ENCODE measurements at places on chromosomes 3 and 15.

DNA sequence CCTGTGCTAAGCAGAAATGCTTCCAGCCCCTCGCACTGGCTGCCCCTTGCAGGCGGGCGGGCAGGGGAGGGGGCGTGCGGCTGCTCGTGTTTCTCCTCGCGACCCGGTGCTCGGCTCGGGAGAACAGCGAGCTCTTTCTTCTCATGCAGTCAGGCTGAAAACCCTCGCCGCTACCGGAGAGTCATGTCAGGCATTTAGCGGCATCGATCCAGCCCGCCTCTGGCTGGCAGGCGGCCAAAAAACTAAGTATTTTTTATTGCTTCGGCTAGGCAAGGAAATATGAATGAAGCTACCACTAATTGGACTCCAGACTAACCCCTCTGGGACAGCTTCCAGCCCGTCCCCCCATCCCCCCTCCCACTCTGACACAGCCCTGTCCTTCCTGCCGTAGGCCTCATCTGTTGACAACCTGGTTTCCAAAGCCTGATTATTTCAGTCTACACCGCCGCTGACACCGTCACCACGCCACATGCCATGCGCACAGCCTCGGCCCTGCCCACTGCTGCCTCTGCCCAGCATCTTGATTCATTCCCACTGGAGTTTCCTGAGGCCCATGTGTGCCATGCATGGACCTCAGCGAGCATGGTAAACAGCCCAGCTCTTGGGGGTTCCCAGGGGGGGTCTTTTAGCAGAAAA lies 35.3 kb downstream of the TLE3 start:
- DNase-seq, result no peak

- DNase-seq, result no peak
These were observed 11.9 kb downstream of the RTP3 start for GRCh38 chr3:46509661-46510187.

DNA sequence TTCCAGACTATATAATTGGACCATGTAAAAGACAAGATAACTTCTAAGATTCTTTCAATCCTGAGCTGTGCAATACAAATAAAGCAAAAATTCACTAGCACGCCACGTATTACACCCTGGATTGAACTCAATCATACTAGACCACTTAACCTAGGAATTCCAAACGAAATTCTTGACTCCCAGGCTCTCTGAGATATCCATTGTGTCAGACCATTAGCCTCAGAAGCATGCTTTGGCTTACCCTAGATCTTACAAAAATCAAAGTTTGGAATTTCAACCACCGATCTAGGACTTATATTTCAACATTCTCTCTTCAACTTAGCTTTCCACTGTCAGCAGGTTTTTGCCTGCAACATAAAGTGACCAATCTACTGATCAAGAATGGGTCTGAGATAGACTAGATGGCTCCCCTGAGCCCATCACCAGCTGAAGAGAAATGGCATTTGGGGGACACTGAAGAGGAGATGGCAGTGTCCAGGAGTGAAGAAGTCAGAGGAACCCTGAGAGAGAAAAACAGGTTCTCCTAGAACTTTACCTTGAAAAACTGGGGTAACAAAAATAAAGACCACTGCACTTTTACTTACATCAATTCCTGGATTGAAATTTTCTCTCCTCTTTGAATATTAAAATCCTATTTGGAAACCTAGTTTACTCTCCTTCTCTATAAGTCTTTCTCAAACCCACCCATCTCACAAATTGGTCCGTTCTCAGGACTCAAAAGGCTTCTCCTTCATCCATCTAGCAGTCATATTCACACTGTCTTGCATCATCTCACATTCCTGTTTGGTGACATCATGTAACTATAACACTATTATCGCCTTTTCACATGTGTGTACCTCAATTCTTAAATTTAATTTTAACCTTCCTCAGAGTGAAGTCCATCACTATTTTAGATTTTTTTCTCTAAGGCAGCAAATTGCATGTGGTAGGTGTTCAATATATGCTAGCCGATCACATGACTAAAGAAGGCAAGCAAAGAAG lies 18.5 kb downstream of the CPNE4 start:
- no peak for DNase-seq

DNA sequence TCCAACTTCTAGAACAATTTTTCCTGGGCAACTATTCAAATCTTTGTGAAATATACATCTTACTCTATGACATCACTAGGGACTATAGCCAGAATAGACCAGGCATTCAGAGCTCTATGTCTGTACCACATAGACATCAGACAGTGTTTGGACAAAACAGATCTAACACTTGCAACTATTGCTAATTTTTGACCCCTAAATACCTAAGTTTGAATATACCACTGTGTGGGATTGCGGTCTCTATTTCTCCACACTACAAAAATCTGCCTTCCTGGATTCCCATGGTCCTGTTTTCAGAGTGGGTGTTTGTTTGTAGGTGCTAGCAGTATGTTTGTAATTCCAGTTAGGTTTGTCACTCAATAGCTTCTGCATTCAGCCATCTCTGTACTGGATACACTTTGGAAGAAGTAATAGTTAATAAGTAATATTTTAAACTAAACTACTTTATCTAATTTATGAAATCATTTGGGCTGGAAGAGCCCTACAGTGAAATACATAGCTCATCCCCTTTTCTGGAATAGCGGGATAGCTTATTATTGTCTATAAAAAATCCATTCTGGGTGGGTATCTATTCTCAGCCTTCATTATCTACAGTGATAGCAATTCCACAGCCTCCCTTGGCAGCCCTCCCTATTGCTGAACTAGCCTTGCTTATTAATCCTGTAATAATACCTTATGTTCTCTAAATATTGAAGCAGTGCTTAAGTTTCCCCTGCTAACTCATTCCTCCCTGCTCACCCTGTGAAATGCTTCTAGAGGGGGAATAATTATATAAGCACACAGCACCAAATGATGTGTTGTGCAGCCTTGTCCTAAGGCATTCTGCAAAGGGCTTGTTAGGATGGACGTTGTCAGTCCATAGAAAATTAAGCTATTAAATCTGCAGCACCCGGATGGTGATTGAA lies 49.4 kb downstream of the RBMS3 start:
- DNase-seq, result no peak

- no peak for DNase-seq
These were observed 41.6 kb downstream of the MRAS start for GRCh38 chr3:138389841-138390581.

DNA sequence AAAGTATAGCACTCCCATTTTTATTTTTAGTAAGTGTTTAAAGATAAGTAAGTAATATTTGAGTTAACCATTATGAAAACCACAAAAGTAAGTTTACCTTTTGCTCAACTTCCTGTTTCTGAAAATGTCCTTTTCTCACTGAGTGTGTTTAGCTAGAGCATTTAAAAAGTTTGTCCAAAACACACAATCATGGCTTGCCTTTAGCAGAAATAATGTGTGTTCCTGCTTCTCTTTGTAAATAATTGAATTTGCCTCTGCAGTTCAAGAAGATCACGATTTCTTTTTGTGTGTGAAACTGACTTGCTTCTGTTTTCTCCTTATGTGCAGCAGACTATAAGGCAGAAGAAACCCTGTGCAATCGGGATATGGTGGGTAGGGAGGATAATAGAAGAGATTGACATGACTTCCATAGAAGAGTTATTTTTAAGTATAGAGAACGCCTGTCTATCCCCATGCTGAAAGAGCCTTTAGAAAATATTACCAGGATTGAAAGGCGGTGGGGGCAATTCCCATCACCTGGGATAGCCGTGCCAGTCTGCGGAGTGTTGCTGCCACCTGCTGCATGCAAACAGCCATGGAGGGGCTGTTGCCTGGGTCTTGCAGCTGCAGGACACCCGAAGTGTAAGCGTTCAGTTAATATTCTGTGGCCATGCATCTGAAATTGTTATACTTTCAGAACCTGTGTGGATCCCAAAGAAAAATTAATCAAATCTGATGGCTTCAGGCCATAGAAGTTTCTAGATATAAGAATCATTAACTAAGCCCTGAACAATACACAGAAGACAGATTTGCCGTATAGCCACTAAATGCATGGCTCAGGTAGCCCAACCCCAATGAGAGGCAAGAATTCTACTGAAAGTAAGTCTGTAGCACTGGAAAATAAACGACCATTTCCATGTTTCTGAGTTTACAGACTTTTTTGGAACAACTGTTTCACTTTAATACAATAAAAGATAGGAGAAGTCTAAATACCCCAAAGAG lies 2.4 kb upstream of the CD96 start:
- DNase-seq, result peak; percentile 56

- DNase-seq, result no peak
These were observed 6.2 kb upstream of the CCDC80 start for GRCh38 chr3:112647122-112647521.

DNA sequence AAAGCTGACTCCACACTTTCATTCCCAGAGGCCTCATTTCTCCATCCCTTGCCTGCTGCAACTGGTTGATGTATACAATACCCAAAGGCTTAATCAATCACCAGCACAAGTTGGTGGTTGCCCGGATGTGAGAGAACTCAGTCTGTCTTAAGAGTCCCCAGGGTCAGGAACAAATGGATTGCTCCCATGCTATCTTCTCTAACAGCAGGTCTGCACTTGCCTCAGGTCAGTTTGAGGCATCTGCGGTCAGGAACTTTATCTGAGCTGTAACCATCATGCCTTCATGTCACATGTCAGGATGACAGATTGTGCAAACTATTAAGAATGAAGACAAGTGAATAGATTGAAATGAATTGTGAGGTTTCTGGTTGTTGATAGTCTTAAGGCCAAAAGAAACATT lies 56.1 kb downstream of the BFSP2 start:
- DNase-seq, result no peak

GRCh38 chr3:67018789-67019526 lies 20.9 kb downstream of the KBTBD8 start:
- no peak for DNase-seq

DNA sequence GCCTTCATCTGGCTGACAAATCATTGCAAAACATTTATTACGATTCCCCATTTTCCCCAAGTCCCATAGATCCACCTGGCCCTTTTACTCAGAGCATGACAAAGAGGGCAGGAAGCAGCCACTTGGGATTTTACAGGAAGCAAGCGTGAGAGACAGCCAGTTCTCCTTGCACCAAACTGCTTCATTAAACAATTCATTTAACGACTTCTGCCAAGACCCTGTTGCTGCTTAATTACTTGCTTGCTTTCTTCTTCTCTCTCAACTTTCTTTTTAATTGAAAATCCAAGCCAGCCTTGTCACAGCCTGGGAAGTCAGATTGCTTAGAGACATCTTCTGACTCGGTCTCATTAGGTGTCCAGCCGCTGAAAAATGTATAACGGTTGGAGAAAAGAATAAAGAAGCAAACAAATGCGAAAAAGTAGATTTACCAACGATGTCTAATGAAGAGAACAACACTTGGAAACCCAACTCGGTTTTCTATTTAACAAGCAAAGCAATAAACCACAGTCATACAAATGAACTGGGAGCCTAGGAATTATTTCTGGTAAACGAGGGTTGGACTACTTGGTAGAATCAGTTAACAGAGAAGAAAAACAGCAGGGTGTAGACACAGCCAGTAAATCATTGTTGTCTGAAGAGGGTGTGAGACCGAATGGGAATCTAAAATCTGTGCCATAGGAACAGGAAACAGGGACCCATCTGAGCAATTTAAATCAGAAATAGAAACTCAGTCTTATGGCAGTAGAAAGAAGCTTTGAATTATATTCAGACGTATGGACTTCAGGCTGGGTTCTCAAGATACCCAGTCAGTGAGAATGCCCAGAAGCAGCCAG lies 298.3 kb downstream of the LRRC3B start:
- DNase-seq, result no peak

DNA sequence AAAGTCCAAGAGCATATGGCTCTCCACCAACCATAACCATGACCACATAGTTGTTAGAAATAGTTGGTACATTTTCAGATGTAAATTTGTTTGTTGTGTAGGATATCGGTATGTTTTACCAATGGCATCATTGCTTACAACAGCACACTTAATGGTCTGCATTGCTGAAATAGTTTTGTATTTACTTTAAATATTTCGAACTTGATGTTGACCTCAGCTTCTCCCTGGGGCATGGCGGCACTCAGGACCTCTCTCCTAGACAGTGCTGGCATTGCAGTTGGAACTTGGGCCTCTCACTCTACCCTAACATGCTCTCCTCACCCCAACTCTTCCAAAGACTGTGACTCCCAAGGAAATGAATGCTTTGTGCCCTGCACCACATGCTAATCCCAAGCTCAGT lies 5.0 kb downstream of the SLC22A13 start:
- no peak for DNase-seq

- DNase-seq, result no peak
These were observed 5.5 kb upstream of the SNX22 start for GRCh38 chr15:64146041-64146440.

- no peak for DNase-seq
These were observed 22.9 kb downstream of the ST8SIA2 start for GRCh38 chr15:92416557-92416956.

GRCh38 chr15:83959477-83959876 lies 276.1 kb upstream of the GOLGA6L4 start:
- DNase-seq, result no peak

DNA sequence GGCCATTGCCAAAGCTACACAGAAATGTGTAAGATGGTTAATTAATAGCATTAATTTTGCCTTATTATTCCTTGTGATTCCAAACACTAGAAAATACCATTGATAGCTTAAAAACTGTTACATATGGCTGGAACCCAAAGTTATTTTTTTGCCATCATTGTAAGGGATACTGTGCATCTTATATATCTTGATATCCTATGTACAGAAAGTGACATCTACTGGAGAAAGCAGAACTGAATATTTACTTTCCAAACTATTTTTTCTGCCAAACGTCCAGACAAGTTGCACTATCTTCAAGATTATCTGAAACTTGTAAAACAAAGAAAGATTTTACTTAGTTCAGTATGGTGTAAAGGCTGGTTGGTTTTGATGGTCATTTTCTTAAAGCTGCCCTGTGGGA lies 33.3 kb upstream of the MEIS2 start:
- no peak for DNase-seq

DNA sequence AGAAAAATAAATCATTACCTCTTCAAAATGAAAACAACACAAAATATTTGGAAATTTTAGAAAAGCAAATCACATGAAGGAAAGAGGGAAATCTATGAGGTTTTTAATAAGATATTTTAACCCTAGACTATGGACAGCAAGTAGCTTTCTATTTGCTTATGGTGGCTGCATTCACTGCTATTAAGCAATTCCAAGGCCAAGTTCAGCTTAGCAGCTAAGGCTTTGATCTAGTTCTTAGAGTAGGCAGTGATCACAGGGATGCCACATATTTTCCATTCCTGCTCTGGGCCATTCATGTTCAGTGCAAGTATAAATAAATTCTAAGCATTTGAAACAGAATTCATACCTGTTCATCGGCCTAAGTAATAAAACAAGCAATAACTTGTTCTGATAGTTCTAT lies 235.3 kb downstream of the CDIN1 start:
- no peak for DNase-seq

GRCh38 chr15:65101411-65101890 lies 13.5 kb downstream of the UBAP1L start:
- DNase-seq, result peak; percentile 41

- DNase-seq, result no peak
These were observed 1229.6 kb upstream of the ALCAM start for GRCh38 chr3:104137116-104137515.

GRCh38 chr3:122582390-122582789 lies 4.9 kb downstream of the PARP15 start:
- DNase-seq, result no peak
